Regular cardiac myocyte (primary cell): ENCODE measurements at places on chromosomes 5 and 9. TPM values are rescaled to one million over a fixed set of nuclear protein-coding genes. Genes with fewer than 3 reads are reported as not detected.

The TLX3 gene
- total RNA-seq, result not detected in 2 replicates

The AGXT2 gene
- total RNA-seq, result not detected in 2 replicates

The RNF130 gene
- 14.2 and 39.7 TPM in 2 replicates for total RNA-seq

The NR5A1 gene
- total RNA-seq, result under 0.01 TPM in 1 of 2 replicates, not detected in the other

The MARVELD2 gene
- 0.38 and 0.56 TPM in 2 replicates for total RNA-seq

The PCDHGB7 gene
- total RNA-seq, result 1.9 and 4.5 TPM in 2 replicates

The IARS1 gene
- 274 and 314 TPM in 2 replicates for total RNA-seq

The OBP2B gene
- total RNA-seq, result not detected in 2 replicates

The AGTPBP1 gene
- 18.4 and 24.8 TPM in 2 replicates for total RNA-seq

The DNAH5 gene
- 0.38 and 1.4 TPM in 2 replicates for total RNA-seq

The BSPRY gene
- not detected in 2 replicates for total RNA-seq

The NMUR2 gene
- total RNA-seq, result not detected in 2 replicates

The NPR3 gene
- total RNA-seq, result 91.6 and 102 TPM in 2 replicates

The RNF183 gene
- not detected in 2 replicates for total RNA-seq

The SPINK4 gene
- not detected in 2 replicates for total RNA-seq

The IFNK gene
- not detected in 2 replicates for total RNA-seq

The IL3 gene
- not detected in 2 replicates for total RNA-seq

The USP20 gene
- total RNA-seq, result 9.0 and 14.2 TPM in 2 replicates

The TRIM7 gene
- total RNA-seq, result 0.85 and 3.1 TPM in 2 replicates

The BNC2 gene
- 13.0 and 18.9 TPM in 2 replicates for total RNA-seq

The POLR1E gene
- total RNA-seq, result 31.3 and 48.5 TPM in 2 replicates

The FIBCD1 gene
- total RNA-seq, result 3.3 and 3.4 TPM in 2 replicates

The PCDHGB4 gene
- 9.6 and 22.0 TPM in 2 replicates for total RNA-seq
